Naive thymus-derived CD4-positive, alpha-beta T cell (primary cell): ENCODE measurements at places on chromosomes 2 and 18. TPM values are rescaled to one million over a fixed set of nuclear protein-coding genes. Genes with fewer than 3 reads are reported as not detected.

SAG gene
- 0.10 TPM for total RNA-seq

DSC1 gene
- total RNA-seq = 4.0 TPM

CXCR1 gene
- total RNA-seq = 0.16 TPM

DNA sequence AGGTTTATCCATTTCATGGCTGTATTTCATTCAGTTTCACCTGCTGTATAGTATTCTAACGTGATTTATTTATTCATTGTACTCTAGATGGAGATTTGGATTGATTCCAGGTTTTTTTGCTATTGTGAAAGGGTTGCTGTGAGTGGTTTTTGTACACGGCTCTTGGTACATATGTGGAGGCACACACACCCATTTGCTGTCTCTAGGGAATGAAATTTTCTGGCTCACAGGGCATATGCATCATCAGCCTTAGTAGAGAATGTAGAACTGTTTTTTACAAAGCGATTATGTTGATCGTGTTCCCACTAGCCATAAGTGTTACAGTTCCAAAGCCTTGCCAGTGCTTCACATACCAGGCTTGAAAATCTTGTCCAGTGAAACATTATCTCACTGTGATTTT lies 5.1 kb downstream of the SPTBN1 start:
- H3K36me3 ChIP-seq = no peaks in the 10 kb centered on the region
- H3K4me3 ChIP-seq = no peak overlapping the region
- no peak for DNase-seq
- no peak overlapping the region for H3K27ac ChIP-seq

- no peaks in the 10 kb centered on the region for H3K27me3 ChIP-seq
- no peaks in the 10 kb centered on the region for H3K36me3 ChIP-seq
- H3K4me3 ChIP-seq = no peak overlapping the region
- H3K4me1 ChIP-seq = no peaks in the 10 kb centered on the region
Observed at GRCh38 chr2:103161456-103162289, 399.8 kb downstream of the TMEM182 start.
